ENCODE measurements at places on chromosomes 6 and 20.
A peak's percentile ranks its signal among the peaks of the same experiment; 100 is the strongest.

DNA sequence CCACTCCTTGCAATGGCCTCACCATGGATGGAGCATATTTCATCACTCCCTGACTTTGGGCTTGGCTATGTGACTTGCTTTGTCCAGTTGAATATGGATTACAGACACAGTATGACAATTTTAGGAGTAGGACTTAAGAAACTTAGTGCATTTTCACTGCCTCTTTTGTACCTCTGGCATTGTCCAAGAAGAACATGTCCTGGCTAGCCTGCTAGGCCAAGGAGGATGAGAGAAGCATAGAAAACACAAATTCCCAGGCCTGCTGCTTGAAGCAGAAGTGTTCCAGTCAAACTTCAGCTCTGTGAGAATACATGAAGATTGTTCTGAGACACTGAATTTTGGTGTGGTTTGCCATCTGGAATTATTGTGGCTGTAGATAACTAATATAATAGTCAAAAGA lies 3.1 kb upstream of the MCHR2 start:
- DNase-seq: no peak

DNA sequence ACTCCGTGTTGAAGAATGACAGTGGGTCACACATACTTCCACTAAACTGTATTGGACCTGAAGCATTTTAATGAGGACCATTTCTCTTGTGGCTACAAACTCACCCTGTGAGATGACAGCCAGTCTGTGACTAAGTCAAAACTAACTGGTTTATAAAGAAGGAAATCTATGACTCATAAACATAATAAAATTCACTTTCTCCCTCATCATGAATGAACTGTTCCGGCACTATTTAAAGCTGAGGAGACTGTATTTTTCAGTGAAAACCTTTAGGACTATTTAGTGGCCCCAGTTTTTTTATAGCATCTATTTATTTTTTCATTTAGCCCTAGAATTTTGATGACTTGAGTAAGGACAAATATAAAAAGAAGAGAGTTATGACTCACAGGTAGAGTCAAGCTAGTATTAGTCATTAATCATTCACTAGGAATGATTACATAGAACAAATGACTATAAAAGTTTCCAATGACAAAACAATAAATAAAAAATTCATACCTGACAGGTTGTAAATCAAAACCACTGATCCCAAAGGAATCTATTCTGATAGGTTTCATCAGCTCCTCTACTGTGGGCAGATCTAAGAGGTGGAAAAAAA lies 34.2 kb downstream of the CEP162 start:
- no peak for DNase-seq

- DNase-seq: no peak
Measured at GRCh38 chr20:25044261-25044560, 13.7 kb downstream of the ACSS1 start.

GRCh38 chr6:66962082-66962481 lies 1255.1 kb upstream of the EYS start:
- DNase-seq: no peak

GRCh38 chr20:62827311-62828038 lies 10.6 kb downstream of the COL9A3 start:
- no peak for DNase-seq

DNA sequence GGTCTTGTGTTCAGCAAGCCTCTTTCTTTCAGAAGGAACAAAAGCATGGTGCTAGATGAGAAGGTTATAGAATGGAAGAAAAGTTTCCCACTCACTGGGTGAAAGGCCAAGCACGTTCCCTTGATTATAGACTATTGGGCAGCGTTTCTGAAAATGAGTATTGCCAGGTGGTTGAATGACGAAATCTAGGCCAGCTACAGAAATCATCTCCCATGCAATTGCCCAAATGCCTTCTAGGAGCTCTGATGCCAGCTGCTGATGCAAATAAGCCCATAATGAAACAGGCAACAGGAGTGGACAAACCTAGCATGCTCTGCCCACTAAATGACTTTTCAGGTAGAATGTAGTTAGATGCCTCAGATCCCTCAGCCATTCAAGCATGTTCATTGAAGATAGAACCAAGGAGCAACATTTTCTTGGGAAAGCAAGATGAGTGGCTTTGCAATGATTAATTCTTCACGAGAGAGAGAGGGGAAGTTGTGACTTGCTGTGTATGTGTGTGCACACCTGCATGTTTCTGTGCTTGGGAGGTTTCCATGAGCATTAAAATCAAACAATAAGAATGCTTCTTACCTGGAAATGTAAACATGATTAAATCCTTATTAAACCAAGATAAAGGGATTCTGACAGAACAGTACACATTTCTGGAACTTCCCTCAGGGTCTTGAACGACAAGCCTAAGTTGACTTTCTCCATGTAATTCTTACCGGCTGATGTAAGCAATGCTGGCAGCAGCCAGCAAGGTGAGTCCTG lies 43.6 kb downstream of the ADTRP start:
- DNase-seq: no peak

DNA sequence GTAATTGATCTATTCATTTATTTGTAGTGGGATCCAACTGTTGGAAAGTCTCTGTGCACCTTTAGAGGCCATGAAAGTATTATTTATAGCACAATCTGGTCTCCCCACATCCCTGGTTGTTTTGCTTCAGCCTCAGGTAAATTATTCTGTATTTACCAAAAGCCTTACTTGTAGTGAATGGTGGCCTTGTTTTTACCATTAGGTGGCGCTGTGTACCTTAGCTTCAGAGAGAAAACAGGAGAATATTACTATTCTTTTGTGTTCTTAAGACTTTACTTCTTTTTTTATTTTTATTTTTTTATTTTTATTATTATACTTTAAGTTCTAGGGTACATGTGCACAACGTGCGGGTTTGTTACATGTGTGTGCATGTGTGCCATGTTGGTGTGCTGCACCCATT lies 23.7 kb downstream of the PEX7 start:
- DNase-seq: peak; percentile 42

GRCh38 chr20:32355417-32355841 lies 2.7 kb upstream of the ASXL1 start:
- no peak for DNase-seq
